ENCODE measurements at places on chromosomes 5 and 9. TPM values are rescaled to one million over a fixed set of nuclear protein-coding genes. Genes with fewer than 3 reads are reported as not detected.

The QRFP gene
- not detected for total RNA-seq

The SEMA5A gene
- total RNA-seq: 69.0 TPM

The FGD3 gene
- 5.6 TPM for total RNA-seq

The NLN gene
- 25.9 TPM for total RNA-seq

The OR1Q1 gene
- total RNA-seq: not detected

The IL13 gene
- not detected for total RNA-seq

The TYRP1 gene
- total RNA-seq: 326 TPM

The LHX2 gene
- 47.3 TPM for total RNA-seq

The F2RL1 gene
- 4.2 TPM for total RNA-seq

The MTMR12 gene
- total RNA-seq: 35.6 TPM

The SHISAL2B gene
- not detected for total RNA-seq

The CSF2 gene
- not detected for total RNA-seq

The SMIM33 gene
- total RNA-seq: not detected

The SLC34A3 gene
- not detected for total RNA-seq

The CREBRF gene
- total RNA-seq: 47.3 TPM

The KIF4B gene
- total RNA-seq: 0.33 TPM

The CTXN3 gene
- total RNA-seq: 4.0 TPM

The DDX46 gene
- 69.4 TPM for total RNA-seq

The SGCD gene
- total RNA-seq: 46.4 TPM

The ELOVL7 gene
- total RNA-seq: 6.7 TPM

The CARTPT gene
- not detected for total RNA-seq

The CWC27 gene
- 29.5 TPM for total RNA-seq

The AFAP1L1 gene
- total RNA-seq: 21.0 TPM

The EGFLAM gene
- 75.3 TPM for total RNA-seq

The UBQLN1 gene
- 197 TPM for total RNA-seq

The SLC46A2 gene
- total RNA-seq: not detected

The TAF1L gene
- total RNA-seq: not detected

The ARL14EPL gene
- not detected for total RNA-seq

The SEPTIN8 gene
- total RNA-seq: 73.3 TPM

The CDH18 gene
- 19.5 TPM for total RNA-seq

The MEIKIN gene
- 0.55 TPM for total RNA-seq

The DMAC1 gene
- 16.5 TPM for total RNA-seq

The TAL2 gene
- total RNA-seq: 12.0 TPM

The GHR gene
- total RNA-seq: 12.9 TPM

Measured in camera-type eye (tissue), 1 donor.